ENCODE measurements at places on chromosomes 12 and 14.

DNA sequence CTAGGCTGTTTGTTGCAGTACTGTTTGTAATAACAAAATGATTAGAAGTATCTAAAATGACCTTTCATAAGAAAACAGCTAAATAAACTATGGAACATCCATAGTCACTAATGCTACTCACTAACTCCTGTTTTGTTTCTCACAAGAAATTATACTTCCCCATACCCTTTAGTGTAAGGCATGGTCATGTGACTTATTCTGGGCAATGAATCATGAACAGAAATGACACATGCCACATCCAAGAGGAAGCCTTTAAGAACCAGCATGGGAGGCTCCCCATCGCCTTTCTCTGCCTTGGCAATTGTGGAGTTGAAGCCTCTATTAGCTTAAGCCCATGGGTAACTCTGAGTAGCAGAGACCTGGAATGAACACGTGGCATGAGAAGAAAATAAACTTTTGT, 49.3 kb downstream of the KSR2 start:
- no peak for DNase-seq

- DNase-seq = no peak
Observed at GRCh38 chr14:105212541-105213300, 31.6 kb upstream of the NUDT14 start.

- DNase-seq = no peak
Observed at GRCh38 chr14:90483571-90483974, 86.7 kb downstream of the CALM1 start.

DNA sequence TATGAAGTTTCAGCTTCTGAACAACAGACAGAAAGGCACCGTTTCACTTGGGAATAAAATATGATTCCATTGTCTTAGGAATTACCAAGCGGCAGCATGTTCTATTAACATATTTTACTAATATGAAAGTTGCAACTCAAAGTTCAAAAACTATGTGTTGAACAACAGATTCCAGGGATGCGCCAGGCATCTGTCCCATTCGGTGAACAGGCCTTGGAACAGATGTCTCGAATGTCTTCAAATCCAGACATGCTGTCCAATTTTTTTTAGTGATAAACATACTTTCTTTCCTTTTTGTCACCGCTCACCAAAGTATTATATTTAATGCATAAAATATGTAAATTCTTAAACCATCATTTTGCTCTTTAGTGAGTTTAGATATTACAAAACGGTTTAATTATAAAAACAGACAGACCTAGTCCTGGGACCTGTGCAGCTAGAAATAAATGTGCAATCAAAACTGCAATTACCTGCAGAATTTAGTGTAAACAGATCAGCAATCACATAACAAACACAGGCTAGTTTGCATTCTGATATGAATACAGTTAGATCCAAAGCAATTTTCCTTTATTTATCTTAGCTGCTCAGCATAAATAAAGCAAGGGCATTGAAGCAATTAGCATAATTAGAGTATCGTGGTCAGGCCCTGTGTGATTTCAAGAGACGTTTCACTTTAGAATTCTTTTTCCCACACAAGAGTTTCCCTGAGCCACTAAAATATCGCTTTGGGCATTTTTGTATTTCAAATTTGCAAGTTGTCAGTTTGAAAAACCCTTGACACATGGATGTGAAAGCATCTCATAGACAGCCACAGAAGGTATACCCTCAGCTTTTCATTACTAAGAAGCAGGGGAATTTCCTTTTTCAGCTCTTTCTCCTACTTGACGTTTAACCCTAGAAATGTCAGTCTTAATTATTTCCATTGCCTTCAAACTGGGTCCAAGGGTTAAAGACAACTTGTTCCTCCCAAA, 420.8 kb downstream of the EGLN3 start:
- no peak for DNase-seq

DNA sequence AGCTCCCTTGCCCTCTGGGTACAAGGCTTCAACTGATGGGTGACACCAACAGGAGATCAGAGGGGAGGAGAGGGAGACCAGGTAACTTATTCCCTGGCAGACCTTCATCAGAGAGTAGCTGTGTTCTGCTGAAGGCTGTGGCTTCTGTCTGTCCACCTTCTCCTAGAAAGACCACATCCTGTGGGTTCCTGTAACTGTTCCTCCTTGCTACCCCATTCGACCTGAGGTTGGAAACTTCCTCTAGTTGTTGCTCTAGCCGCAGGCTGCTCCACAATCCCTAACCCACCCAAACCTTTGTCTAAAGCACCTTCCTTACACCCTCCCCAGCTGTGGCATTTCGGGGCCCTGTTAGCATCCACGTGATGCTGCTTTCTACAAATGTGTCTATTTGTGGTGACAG, 454.2 kb downstream of the DPF3 start:
- DNase-seq = no peak

DNA sequence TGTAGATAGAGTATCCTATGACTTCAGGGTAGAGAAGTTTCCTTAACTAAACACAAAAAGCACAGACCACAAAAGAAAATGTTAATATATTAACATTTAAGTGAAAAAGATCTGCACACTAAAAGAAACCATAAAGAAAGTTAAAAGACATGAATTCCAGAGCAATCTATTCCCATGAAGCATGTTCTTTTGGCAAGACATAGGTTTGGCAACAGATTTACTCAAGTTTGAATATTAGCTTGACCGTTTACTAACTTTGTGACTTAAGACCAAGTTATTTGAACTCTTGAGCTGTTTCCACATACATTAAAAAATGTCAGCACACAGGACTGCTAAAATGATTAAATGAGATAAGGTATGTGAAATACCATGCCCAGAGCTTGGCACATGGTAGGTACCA, 35.7 kb upstream of the GZMB start:
- no peak for DNase-seq

DNA sequence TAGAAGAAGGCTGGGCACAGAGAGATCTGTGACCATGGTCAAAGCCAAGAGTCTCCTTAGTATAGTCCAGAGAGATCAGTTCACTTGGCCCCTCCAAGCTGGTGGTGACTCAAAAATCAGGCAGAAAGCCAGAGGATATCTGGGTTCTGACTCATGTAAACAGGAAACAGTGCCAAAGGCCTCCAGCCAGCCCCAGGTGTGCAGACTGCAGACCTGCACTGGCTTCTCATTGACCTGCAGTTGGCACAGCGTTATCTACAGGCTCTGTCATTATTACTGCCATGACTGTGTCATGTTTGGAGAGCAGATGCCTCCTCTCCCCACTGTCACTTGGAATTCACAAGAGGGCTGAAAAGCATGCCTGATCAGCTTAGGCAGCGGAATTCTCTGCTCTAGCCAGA, 295.7 kb upstream of the PRKD1 start:
- no peak for DNase-seq

- no peak for DNase-seq
Observed at GRCh38 chr14:96997269-96997668, 200.1 kb downstream of the VRK1 start.

DNA sequence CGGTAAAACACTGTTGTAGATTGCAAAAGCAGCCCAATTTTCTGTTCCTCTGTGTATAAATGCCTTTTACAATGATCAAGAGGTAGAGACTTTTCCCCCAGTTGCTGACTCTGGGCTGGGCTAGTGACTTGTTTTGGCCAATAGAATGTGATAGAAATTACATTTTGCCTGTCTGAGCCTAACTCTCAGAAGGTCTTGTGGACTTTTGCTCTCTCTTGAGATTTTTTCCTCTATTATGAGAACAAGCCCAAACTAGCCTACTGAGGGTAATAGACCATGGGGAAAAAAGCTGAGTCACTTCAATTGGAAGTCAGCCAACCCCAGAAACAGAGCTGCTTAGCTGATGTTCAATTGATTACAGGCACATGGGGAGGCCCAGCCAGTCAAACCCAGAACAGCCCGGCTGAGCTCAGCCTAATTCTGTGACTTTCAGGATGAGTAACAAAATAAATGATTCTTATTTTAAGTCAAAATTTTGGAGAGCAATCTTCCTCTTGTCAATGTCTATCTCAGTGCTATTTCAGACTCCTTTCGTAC, 61.4 kb downstream of the MYF5 start:
- DNase-seq = peak; percentile 38

DNA sequence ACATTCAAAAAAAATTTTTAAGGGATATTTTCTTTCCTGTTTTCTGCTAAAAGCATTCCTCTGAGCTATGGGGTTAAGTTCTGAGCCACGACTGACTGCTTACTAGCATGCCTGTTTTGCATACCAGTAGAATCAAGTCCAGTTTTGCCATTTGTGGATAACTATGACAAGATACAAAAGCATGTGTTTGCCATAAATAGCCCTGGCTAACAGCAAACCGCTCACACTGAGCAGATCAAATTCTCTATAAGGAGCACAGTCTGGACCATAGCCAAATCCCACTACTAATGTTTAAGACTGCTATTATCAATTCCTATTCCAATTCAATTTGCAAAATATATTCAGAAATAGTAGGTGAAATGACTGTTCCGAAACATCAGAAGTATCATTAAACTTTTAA, 3.2 kb downstream of the CFL2 start:
- peak; percentile 77 for DNase-seq

- peak; percentile 53 for DNase-seq
Observed at GRCh38 chr14:23175823-23176222, 7.6 kb downstream of the SLC7A8 start.

GRCh38 chr12:39886106-39886505, 219.8 kb downstream of the SLC2A13 start:
- DNase-seq = no peak

GRCh38 chr14:69346710-69347109, 51.4 kb downstream of the ERH start:
- DNase-seq = peak; percentile 54

DNA sequence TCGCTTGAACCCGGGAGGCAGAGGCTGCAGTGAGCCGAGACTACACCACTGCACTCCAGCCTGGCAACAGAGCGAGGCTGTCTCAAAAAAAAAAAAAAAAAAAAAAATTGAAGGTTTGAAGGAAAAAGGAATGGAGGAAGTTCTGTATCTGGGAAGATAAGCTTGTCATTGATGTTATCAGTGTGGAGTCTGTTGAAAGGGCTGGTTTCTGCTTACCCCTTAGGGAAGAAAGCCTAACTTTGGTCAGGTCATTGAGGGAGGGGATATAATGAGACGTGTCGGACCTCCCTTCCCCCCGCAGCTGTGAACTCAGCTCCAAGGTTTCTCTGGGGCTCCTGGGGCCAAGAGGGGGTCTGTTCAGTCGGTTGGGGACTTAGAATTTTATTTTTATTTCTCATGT, 16.4 kb downstream of the DAO start:
- DNase-seq = no peak

GRCh38 chr14:24067133-24068082, 4.0 kb upstream of the CPNE6 start:
- no peak for DNase-seq

- DNase-seq = no peak
Observed at GRCh38 chr14:54216827-54217226, 180.0 kb upstream of the CDKN3 start.

- DNase-seq = no peak
Observed at GRCh38 chr12:125197326-125197725, 132.1 kb downstream of the AACS start.

GRCh38 chr14:82362452-82362851, 828.8 kb upstream of the SEL1L start:
- DNase-seq = no peak

- peak; percentile 25 for DNase-seq
Observed at GRCh38 chr12:51631591-51631990, 40.6 kb downstream of the SCN8A start.

- no peak for DNase-seq
Observed at GRCh38 chr12:5332551-5332950, 99.4 kb upstream of the NTF3 start.

GRCh38 chr14:55877942-55878341, 240.3 kb upstream of the PELI2 start:
- no peak for DNase-seq

- DNase-seq = peak; percentile 30
Observed at GRCh38 chr14:77177702-77178101, 3.9 kb upstream of the TMEM63C start.

DNA sequence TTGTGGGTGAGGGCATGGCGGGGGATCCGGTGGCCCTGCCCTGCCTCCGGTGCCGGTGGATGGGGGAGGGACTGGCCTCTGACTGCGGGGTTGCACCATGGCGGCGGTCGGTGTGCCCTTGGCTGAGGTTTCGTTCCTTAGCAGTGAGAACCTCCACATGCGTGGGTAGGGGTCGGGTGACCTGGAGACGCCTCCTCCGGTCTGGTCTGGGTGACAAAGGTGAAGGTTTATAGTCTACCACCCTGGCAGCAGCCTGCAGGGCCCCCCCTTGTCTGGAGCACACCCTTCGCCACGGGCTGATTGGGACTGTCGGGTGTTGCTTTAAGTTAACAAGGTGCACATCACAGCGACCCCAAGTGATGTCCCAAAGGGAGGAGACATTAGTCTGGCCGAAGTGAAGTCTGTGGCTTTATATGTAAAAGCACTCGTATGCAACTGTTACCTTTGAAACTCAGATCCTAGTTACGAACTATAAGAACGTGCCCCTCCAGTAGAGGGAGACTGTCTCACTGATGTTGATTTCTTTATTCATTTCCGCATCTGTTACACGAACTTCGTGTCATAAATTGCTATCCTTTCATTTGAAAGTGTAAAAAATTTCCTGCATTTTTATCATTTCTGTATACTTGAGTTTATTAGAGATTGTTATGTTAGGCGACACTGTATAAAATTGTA, 74.4 kb downstream of the WDR20 start:
- DNase-seq = peak; percentile 41

- DNase-seq = no peak
Observed at GRCh38 chr12:67182551-67182950, 86.6 kb upstream of the CAND1 start.

- no peak for DNase-seq
Observed at GRCh38 chr14:68908201-68908600, 70.9 kb downstream of the ACTN1 start.

GRCh38 chr12:14954269-14954668, 7.1 kb downstream of the ARHGDIB start:
- no peak for DNase-seq

- peak; percentile 7 for DNase-seq
Observed at GRCh38 chr12:97940629-97941028, 478.0 kb downstream of the RMST start.

DNA sequence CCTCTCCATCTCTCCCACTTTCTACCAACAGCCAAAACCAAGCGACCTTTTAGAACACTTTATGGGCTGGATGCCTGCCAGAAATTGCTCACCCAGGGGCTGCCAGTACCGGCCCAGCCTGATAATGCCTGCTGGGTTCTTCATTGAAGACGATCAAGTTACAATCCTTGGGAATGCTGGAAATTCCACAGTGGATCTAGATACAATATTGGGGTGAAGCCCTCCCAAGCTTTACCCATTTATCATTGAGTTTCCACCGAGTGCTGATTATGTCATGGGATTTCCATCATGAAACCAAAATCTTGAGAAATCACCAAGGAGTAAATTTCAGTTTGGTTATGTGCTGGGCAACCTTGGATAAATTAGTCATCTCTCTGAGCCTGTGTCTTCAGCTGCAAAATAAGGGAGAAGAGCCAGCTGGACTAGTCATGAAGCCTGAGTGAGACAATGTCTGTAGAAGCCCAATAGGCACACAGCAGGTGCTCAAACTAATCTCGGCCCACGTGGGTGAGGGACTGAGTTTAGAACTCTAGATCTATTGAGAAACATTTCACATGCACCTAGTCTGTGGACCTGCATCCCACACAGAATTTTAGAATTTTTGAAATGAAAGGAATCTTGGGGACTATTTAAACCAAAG, 75.5 kb upstream of the CLMN start:
- no peak for DNase-seq

Data from SK-MEL-5 (cell line).